ENCODE measurements at places on chromosomes 12 and 14.

DNA sequence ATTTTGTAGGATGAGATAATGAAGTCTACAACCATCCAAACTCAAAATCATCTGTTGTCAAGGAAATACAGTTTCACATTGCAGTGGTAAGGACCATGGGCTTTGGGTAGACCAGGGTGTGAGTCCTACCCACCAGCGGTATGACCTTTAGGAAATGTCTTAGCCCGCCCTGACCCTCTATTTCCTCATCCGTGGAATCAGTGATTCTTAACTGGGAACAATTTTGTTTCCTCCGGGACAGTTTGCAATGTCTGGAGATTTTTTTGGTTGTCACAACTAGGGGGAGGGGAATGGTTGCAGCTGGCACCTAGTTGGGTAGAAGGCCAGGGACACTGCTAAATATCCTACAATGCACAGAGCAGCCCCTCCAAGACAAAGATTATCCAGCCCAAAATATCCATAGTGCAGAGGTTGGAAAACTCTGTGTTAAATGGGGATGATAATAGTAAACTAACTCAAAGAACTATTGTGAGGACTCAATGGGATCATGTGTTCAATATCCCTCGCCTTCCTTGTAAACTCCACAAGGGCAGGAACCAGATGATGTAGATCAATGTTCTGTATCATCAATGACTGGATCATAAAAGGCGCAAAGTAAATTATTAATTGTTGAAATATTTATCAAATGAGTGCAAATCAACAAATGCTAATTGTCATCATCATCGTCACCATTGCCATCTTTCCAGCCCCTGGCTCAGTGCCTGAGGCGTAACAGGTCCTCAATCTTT is 15.7 kb upstream of the IFT81 start:
- DNase-seq = no peak

- DNase-seq = peak; percentile 39
Measured at GRCh38 chr14:91509083-91509877, 830 bp downstream of the PPP4R3A start.

DNA sequence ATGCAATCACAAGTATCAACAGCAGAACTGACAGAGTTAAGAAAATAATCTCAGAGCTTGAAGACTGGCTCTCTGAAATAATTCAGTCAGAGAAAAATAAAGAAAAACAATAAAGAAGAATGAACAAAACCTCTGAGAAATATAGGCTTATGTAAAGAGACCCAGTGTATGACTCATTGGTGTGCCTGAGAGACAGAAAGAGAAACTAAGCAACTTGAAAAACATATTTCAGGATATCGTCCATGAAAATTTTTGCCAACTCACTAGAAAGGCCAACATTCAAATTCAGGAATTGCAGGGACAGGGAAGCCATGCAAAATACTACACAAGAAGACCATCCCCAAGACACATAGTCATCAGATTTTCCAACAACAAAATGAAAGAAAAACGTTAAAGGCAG is 56.2 kb downstream of the APOBEC1 start:
- no peak for DNase-seq

DNA sequence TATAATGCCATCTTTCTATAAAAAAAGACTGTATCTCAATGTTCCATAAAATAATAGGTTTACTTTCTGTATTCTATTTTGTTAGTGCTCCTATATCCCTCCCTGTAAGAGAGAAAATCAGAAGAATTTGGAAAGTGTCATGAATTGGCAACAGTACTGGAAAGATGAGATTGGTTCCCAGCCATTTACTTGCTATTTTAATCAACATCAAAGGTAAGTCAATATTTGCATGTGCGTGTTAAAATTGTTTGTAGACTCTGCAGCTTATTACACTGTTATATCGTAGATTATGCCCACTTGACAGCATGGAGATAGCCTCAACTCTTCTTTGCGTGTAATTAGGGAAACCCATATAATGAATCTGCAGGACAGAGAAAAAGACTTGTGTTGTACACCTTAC is 34.0 kb downstream of the KCNMB4 start:
- DNase-seq = no peak

- DNase-seq = no peak
Measured at GRCh38 chr14:102785595-102785963, 8.3 kb downstream of the TRAF3 start.

GRCh38 chr12:124027753-124028554 is 54.9 kb downstream of the ZNF664 start:
- peak; percentile 46 for DNase-seq

DNA sequence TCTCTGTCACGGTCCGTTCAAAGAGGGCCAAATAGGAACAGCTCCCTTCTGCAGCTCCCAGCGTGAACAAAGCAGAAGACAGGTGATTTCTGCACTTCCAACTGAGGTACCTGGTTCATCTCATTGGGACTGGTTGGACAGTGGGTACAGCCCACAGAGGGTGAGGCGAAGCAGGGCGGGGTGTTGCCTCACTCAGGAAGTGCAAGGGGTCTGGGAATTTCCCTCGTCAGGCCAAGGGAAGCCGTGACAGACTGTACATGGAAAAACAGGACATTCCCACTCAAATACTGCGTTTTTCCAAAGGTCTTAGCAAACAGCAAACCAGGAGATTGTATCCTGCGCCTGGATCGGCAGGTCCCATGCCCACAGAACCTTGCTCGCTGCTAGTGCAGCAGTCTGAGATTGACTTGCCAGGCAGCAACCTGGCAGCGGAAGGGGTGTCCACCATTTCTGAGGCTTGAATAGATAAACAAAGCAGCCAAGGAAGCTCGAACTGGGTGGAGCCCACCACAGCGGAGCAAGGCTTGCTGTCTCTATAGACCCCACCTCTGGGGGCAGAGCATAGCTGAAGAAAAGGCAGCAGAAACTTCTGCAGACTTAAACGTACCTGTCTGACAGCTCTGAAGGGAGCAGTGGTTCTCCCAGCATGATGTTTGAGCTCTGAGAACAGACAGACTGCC is 22.7 kb downstream of the SLC38A1 start:
- DNase-seq = no peak

DNA sequence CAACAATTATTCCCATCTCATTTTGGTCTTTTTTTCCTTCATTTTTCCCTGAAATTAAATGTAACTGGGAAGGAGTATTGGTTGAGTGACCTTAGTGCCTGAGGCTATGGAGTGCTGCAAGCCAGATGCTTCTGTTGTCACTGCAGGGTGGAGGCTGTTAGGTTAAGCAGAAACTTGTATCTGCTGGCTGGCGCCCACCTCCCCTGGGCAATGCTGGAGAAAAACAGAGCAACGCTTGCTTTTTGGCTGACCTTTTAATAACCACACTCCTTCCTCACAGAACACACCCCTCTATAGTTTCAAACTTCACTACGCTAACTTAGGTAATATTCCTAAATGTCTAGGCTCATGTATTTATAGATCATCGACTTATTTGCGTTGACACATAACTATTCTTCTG is 583.5 kb upstream of the NOVA1 start:
- peak; percentile 12 for DNase-seq

- DNase-seq = no peak
Measured at GRCh38 chr12:54128416-54128815, 60.4 kb downstream of the SMUG1 start.

GRCh38 chr12:66885115-66885875 is 206.4 kb upstream of the GRIP1 start:
- DNase-seq = no peak

GRCh38 chr14:101561145-101561896 is at the start of gene DIO3:
DIO3 (plus strand) TSS chr14:101561495.
- no peak for DNase-seq

DNA sequence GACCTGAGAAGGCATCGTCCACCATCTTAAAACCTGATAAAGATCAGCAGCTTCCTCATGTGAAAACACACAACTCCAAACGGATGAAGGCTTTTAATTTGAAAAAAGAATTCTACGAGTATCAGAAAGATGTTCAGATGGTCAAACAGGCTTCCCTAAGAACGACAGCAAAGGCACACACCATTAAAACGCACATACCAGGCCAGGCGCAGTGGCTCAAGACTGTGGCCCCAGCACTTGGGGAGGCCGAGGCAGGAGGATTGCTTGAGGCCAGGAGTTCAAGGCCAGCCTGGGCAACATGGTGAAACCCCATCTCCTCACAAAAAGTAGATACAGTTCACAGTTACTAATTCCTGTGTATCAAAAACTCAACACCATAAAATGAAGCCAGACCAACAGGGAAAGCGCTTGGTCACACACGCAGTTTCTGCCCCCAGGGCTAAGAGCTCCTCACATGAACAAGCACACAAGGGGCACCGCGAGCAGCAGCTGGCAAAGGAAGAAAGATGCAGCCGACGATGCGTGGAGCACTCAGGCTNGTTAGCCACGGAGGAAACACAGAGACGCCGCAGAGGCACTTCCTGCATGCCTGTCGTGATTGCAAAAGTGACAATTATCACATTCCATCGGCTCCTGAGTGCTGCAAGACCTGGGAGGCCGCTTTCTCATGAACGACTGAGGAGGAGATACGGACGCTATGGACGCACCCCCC is 78.0 kb downstream of the NOC4L start:
- peak; percentile 77 for DNase-seq

- DNase-seq = no peak
Measured at GRCh38 chr12:54356951-54357356, 7.3 kb downstream of the GPR84 start.

- DNase-seq = peak; percentile 55
Measured at GRCh38 chr12:53231921-53232645, at the start of gene RARG. RARG (minus strand) TSS chr12:53232209; CDS start chr12:53227545, 4,664 bp downstream.

DNA sequence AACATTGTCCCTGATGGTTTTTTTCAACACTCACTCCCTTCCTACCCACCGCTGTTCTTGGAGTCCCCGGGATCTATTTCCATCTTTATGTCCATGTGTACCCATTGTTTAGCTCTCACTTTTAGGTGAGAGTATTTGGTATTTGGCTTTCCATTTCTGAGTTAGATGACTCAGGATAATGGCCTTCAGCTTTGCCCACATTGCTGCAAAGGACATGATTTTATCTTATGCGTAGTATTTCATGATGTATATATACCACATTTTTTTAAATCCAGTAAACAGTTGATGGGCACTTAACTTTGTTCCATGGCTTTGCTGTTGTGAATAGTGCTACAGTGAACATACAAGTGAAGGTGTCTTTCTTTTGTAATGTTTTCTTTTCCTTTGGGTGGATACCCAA is 123.5 kb upstream of the KITLG start:
- DNase-seq = no peak

DNA sequence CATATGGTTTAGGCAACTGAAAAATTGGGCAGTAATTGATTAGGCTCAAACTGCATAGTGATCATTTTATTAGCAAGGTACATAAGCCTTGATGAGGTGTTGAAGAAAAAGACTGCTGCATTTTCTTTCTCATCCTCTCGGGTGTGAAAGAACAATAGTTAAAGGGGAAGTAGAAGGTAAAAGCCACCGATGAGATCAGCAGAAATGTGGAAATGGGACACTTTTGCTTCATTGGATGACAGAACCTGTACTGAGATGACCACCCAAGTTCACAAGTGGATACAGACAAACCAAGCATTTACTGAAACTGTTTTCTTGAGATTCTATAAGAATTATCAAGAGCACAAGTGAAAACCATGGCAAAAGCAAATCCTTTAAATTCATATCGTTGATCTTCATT is 184.0 kb downstream of the TMX1 start:
- no peak for DNase-seq

DNA sequence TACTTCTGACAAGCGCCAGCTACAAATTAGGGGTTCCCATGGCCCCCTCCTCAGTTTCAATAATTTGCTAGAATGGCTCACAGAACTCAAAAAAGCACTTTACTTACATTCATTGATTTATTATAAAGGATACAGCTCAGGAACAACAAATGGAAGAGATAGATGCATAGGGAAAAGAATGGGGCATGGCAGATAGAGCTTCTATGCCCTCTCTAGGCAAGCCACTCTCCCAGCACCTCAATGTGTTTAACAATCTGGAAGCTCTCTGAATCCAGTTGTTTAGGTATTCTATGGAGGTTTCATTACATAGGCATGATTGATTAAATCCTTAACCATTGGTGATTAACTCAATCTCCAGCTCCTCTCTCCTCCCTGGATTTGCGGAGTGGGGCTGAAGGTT is 184.5 kb upstream of the DAAM1 start:
- no peak for DNase-seq

- DNase-seq = peak; percentile 57
Measured at GRCh38 chr12:130775953-130776856, 60.1 kb upstream of the RIMBP2 start.

DNA sequence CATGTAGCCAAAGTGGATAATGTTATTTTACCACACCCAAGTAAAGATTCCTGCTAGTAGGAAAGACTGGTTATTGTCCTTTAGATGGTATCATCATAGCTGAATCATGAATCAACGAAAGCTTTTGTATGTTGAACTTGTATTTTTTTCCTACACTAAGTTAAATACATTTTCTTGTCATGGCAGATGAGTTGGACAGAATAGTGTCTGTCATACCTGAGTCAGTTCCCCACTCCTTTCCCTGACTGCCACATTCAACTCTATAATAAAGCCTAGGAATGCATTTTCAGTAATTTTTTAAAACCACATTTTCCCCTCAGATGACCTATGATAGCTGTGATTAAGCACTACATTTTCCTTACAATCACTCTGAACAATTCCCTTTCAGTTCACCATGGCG is 9.3 kb upstream of the PTHLH start:
- peak; percentile 39 for DNase-seq

DNA sequence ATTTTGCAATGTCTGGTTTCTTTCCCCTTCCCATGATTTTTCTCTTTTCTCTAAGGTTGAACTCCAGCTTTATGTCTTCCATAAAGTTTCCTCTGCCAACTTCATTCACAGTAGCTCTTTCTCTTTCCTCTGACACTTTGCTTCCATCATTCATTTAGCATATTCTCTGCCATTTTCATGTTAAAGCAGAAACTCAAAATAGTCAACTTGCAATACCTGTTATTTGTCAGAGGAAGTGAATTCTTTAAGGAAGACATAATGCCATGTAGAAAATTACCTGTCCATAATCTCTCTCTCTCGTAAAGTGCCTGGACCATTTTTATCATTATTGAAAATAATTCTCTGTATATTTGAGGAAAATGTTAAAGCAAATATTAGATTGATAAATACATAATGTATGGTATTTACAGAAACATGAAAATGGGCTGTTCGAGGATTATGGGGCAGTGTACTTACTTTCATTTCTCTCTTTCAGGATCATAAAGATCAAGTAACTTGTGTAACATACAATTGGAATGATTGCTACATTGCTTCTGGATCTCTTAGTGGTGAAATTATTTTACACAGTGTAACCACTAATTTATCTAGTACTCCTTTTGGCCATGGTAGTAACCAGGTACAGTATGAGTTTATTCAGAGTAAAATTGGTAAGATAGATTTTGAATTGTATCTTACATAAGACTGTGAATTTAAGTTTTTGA is 12.6 kb downstream of the NEDD1 start:
- no peak for DNase-seq

DNA sequence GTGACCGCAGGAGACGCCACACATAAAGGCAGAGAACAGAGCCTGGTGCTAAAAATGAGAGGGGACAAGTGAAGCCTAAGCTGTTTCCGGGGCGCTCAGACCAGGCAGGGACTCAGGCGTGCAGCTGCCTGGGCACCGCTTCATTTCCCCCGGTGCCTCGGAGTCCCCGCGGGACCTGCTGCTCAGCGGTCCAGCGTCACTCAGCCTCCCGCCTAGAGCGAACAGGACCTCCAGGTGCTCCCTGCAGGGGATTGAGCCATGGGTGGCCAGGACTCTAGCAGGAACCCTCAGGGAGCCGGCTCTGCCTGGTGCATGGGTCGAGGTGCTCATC is 31.0 kb downstream of the CCDC85C start:
- DNase-seq = no peak
